ENCODE measurements at places on chromosomes 3 and 15.
A peak's percentile ranks its signal among the peaks of the same experiment; 100 is the strongest.

- DNase-seq, result no peak
Measured at GRCh38 chr3:114697401-114697800, 403.6 kb downstream of the TIGIT start.

GRCh38 chr3:107782054-107782453 is 259.3 kb downstream of the BBX start:
- DNase-seq, result no peak

DNA sequence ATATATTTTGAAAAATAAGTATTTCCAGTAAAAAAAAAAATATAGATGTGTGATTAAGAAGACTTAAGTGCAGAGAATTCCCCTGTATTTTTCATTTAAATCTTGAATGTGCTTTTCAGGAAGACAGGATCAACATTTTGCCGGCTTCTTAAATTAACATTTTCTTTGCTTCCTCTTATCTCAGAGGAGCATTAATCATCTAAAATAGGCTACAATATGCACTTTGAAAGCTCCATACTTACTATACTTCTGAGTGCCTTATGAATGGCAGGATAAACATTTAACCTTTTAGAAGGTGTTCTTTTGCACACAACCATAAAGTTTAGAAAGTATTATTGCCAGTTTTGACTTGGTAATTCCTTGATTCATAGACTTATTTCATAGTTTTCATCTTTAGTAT is 164.3 kb downstream of the ECT2 start:
- no peak for DNase-seq

DNA sequence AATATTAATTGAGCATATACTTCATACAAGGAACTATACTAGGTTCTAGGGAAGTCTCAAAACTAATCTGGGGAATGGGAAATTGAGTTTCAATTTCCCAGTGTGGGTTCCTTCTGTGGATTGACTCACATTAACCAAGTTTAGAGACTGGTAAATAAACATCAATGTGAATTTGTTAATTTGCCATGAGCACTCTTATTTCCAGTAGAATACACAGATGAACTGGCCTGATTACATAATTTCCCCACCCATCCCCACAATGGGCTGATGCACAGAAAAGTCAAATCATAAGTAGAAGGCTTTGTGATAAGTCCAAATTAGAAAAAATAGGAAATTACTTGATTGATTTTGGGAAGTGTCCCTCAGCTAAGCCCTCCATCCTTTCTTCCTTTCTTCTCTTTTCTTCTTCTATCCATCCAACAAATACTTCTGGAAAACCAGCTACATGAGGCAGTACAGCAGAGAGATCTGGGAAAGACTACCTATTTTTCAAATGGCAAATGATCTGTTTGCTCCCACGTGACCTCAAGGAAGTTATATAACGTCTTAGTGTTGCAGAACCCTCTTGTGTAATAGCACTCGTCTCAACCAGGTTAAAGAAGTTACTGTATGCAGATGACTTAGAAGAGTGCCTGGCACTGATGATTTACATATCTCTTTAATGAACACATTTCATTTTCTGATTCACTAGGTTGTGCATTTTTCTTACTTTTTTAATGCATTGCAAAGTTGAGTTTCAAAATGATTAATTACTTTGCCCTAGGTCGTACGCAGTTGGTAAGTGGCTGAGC is 312.3 kb downstream of the SV2B start:
- no peak for DNase-seq

- no peak for DNase-seq
Measured at GRCh38 chr15:56749982-56750381, 16.7 kb upstream of the ZNF280D start.

DNA sequence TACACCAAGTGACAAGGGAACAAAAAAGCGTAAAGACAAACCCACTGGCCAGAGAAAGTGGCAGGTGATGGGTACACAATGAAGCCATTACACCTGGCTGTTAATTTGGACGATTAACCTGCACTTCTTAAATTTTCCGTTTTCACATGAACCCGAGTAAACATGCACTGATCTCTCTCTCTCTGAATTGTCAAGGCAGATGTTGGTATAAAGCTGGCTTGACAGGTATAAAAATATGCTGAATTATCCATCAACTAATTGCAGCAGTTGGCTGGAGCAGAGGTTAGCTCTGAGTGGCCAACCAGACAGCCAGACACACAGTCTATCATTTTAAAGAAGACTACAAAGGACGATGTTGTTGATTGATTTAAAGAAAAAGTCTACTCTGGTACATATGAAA is 561.7 kb upstream of the ALCAM start:
- DNase-seq, result no peak

- DNase-seq, result no peak
Measured at GRCh38 chr3:5579946-5580345, 392.4 kb downstream of the EDEM1 start.

DNA sequence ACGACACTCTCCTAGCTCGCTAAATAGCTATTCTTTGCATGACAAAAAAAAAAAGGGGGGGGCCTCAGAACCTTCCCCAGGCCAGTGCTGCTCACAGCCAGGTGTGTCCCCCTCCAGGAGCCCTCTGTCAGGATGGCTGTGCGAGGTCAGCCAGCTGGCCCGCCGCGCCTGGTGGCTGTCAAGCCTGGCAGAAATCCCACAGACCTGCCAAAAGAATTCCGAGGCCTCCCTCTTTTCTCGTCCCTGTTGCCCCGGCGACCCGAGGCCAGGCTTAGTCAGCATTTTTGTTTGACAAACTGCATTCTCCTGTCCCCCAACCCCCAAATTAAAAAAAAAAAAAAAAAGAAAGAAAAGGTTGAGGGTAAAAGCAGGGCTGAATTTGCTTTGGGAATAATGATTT is 61.9 kb downstream of the TM4SF4 start:
- DNase-seq, result no peak

DNA sequence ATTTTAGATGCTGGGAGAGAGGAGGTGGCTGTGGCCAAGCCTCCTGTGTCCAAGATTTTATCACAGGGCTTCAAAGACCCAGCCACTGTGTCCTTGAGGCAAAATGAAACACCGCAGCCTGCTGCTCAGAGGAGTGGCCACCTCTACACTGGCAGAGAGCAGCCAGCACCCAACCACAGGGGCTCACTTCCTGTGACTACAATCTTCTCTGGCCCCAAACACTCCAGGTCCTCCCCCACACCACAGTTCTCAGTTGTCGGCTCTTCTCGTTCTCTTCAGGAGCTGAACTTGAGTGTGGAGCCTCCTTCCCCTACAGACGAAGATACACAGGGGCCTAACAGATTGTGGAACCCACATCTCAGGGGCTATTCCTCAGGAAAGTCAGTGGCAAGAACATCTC is 45.6 kb downstream of the CDAN1 start:
- DNase-seq, result no peak

- DNase-seq, result no peak
Measured at GRCh38 chr3:161035711-161036110, 69.4 kb downstream of the B3GALNT1 start.

GRCh38 chr3:3699816-3700633 is 99.2 kb upstream of the LRRN1 start:
- DNase-seq, result no peak

GRCh38 chr3:132405188-132405587 is 12.1 kb upstream of the DNAJC13 start:
- DNase-seq, result no peak

- DNase-seq, result no peak
Measured at GRCh38 chr3:193702967-193703366, 110.0 kb downstream of the OPA1 start.

DNA sequence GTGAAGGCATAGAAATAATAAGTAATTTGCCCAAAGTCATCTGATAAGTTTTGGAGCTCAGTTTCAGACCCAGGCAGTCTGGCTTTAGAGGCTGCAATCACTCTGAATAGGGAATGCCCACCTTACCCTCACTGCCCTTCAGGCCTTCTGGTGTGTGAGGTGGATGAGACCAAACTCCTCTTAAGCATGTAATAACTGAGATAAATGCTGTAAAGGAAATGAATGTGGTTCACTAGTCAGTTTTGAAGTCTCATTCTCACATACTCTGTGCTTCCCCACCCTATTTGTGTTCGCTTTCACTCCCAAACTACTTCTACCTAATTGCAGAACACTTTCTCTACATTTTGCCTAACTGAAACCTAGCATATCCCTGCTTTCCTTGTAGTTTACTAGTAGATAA is 144.1 kb downstream of the FILIP1L start:
- no peak for DNase-seq

DNA sequence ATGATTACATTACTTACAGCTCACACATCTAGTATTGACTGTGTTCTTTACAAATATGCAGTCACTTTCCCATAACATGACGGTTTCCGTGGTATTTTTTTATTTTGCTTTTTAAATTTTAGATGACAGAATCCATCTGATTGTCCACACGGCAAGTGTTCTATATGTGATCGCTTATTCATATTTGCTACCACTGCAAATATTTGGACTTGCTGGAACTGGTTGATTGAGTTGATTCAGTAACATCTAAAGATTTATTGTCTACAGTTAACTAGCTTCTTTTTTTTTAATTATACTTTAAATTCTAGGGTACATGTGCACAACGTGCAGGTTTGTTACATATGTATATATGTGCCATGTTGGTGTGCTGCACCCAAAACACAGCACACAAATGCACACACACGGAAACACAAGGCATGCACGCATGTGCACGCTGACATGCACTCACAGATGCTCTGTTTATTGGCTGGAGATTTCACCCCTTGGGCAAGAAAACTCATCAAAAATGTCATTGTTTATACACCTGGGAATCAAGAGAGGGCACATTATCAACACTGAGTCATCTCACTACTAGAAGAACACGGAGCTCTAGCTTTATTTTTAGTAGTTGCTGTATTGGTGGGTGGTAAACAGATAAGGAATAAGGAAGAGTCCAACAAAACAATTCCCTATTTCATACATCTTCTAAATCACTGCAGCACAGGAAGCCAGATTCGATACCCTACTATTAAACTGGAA is 16.4 kb downstream of the ARRDC4 start:
- DNase-seq, result no peak

- no peak for DNase-seq
Measured at GRCh38 chr3:108826309-108827187, 4.0 kb downstream of the TRAT1 start.

- no peak for DNase-seq
Measured at GRCh38 chr3:14224895-14225294, 46.3 kb downstream of the LSM3 start.

DNA sequence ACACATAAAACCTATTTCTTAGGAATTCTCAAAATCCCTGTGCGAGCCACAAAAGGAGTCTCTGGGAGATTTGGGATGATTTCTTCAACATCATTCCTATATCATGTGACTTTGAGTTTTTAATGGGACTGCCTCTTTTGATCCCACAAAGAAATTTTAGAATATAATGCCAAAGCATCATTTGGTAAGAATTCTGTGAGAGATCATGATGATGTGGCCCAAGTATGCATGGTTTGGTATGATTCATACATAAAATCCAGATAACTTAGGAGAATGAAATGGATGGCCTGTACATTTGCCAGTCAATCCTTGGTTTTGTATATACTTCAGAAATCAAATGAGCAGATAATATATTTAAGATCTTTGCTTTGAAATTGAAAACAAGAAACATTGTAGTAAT is 61.3 kb downstream of the UBE2E2 start:
- no peak for DNase-seq

GRCh38 chr3:57805674-57806073 is 49.6 kb downstream of the SLMAP start:
- DNase-seq, result no peak

- peak; percentile 42 for DNase-seq
Measured at GRCh38 chr15:85689729-85690128, 105.0 kb downstream of the KLHL25 start.

- no peak for DNase-seq
Measured at GRCh38 chr3:143471705-143472104, 352.1 kb downstream of the CHST2 start.

GRCh38 chr15:101544613-101544945 is 55.1 kb upstream of the PCSK6 start:
- DNase-seq, result no peak

DNA sequence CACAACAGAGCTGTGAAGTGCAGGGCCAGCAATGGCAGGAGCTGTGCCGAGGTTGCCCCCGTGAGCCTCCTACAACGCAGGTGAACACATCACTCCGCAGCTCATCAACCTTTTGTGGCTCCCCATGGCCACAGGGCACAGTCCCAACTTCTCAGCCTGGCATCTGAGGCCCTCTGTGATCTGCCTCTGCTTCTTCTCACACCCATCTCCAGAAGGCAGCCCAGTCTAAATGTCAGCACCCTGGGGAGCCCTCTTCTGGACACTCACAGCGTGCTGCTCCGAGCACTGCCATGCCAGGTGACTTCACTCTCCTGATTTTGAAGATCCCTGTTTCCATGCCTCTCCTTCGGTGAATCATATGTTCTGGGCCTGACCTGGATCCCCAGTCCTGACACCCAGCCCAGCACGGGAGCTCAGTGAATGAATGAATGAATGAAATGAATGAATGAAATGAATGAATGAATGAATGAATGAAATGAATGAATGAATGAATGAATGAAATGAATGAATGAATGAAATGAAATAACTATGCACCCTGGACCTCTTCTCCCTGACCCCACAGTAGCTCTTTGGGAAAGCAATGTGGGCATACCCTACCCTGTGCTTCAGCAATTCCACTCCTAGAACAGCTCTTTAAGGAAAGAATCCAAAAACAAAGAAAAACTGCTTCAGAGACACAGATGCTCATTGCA is 17.9 kb upstream of the SKIC8 start:
- no peak for DNase-seq

DNA sequence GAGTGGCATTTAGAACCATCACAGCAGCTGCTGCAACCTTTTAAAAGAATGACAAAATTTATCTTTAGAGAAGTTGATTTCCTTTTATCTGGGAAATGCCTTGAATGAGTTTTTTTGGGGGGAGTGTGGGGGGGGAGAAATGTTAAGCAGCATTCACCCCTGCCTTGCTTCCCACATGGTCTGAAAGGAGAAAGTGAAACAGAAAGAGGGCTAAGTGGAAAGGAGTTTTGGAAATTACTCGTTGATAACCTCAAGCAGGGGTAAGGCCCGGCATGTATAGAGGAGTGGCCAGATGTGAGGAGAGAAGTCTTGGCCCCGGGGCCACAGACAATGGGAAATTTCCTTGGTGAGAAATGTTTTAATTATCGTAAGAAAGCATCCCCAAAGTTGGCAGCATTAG is 23.5 kb downstream of the B3GALNT1 start:
- DNase-seq, result no peak

GRCh38 chr15:60966316-60966715 is 262.8 kb downstream of the RORA start:
- DNase-seq, result no peak

DNA sequence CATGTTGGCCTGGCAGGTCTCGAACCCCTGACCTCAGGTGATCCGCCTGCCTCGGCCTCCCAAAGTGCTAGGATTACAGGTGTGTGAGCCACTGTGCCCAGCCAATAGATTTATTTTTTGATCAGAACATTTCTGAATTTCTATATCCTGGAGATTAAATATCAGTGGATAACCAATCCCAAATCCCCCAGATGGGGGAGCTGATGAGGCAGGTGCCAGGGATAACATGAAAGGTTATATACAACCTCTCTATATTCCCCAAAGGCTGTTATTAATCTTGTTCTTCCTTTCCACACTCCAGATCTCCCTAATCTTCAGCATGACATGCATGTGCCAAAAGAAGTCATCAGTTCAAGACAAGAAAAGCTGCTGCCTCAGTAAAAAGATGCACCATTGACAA is 112.3 kb downstream of the WDR76 start:
- DNase-seq, result no peak
